Pancreas (tissue), 10 donors: ENCODE measurements at places on chromosomes 7 and 10. TPM values are rescaled to one million over a fixed set of nuclear protein-coding genes. Genes with fewer than 3 reads are reported as not detected.

- H3K36me3 ChIP-seq = no peaks in the 10 kb centered on the region
- H3K4me1 ChIP-seq = no peaks in the 10 kb centered on the region
- peak overlapping the region; percentile 61 for H3K4me3 ChIP-seq
- H3K27me3 ChIP-seq = no peaks in the 10 kb centered on the region
Measured at GRCh38 chr7:66682350-66683093, 53.8 kb downstream of the KCTD7 start.

DNA sequence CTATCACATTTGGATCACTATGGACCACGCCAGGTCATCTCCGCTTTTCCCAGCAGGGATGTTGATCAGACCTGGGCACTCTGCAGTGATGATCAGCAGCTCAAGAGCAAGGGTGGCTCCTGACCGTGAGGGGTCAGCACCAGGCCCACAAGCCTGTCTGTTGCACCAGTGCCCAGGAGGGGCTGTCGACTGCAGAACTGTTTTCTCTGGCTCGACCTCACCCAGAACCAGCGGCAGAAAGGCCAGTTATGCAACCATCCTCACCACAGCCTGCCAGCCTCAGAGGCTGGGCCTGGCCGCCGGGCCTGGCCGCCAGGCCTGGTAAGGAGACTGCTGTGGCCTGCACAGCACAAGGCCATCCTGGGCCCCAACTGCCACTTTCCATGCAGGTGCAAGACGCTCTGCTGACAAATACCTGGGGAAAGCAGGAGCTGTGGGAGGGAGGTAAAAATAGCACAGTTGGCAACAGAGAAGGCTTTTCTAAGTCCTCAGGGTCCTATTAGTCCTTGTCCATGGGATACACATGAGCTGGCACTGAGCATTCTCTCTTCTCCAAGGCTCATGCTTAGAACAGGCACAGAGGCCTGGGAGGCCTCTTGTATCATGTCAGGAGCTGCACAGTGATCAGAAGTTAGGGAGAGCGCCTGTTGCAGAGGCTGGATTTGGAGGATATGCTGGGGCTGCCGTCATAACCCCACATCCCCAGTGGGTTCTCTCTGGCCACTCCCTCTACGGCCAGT is 17.5 kb downstream of the KCNMA1 start:
- no peak for DNase-seq
- H3K4me1 ChIP-seq = no peaks in the 10 kb centered on the region
- H3K27ac ChIP-seq = no peak overlapping the region
- no peaks in the 10 kb centered on the region for H3K36me3 ChIP-seq
- H3K27me3 ChIP-seq = no peaks in the 10 kb centered on the region

The ZNF398 gene
- total RNA-seq = 6.1 TPM

- DNase-seq = no peak
- no peak overlapping the region for H3K4me3 ChIP-seq
- H3K27me3 ChIP-seq = no peaks in the 10 kb centered on the region
- H3K27ac ChIP-seq = no peak overlapping the region
Measured at GRCh38 chr7:152544971-152545619, 109.3 kb upstream of the KMT2C start.

GRCh38 chr10:70109064-70109729 is 23.4 kb downstream of the AIFM2 start:
- H3K4me1 ChIP-seq = no peaks in the 10 kb centered on the region
- no peak overlapping the region for H3K4me3 ChIP-seq
- H3K27me3 ChIP-seq = no peaks in the 10 kb centered on the region
- no peak overlapping the region for H3K27ac ChIP-seq
- no peaks in the 10 kb centered on the region for H3K36me3 ChIP-seq

GRCh38 chr10:17062493-17062892 is 67.1 kb downstream of the CUBN start:
- no peak overlapping the region for H3K4me3 ChIP-seq
- H3K27me3 ChIP-seq = no peaks in the 10 kb centered on the region
- DNase-seq = no peak
- H3K4me1 ChIP-seq = no peaks in the 10 kb centered on the region
- no peaks in the 10 kb centered on the region for H3K36me3 ChIP-seq

DNA sequence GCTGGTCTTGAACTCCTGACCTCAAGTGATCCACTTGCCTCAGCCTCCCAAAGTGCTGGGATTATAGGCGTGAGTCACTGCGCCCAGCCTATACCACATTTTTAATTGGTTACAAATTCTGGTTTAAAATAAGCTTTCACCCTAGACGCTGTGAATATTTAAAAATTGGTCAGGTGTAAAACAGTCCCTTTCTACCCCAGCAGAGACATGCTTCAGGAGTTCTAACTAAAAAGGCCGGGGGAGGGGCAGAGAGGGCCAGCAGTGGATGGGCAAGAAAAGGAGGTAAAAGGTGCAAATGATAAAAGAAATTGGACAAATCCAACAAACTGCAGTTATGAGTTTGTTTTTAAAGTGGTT is 70.0 kb downstream of the WAPL start:
- DNase-seq = no peak

The MTG1 gene
- 24.6 TPM for total RNA-seq
